Activated CD4-positive, alpha-beta T cell treated with anti-CD3 and anti-CD28 coated beads, Interleukin-2, amount 50 U/mL, for 4 hours (primary cell): ENCODE measurements at places on chromosomes 2 and 18.

DNA sequence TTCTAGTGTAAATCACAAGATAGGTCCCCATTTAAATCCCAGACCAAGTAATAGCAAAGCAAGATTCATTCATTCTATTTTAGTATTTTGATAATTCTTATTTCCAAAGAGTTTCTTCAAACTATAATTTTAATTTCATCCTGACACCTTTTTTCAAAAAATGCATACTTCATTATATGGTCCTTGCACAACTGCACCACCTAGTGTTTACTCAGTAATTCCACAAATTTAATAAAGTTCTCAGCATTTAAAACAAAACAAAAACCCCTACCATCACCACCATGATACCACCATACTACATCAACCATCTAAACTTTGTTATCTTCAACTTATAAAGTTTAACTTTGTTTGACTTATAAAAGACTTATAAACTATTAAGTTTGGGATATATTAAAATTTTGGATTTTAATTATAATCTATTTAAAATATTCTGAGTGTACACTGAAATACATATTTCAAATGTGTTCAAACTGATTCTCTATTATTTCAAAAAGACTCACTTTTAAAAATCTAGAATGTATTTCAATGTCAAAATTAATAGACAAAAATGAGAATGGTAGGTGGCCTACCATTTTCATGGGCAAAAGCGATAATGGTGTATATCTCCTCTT is 44.2 kb downstream of the WDPCP start:
- no peak for DNase-seq

DNA sequence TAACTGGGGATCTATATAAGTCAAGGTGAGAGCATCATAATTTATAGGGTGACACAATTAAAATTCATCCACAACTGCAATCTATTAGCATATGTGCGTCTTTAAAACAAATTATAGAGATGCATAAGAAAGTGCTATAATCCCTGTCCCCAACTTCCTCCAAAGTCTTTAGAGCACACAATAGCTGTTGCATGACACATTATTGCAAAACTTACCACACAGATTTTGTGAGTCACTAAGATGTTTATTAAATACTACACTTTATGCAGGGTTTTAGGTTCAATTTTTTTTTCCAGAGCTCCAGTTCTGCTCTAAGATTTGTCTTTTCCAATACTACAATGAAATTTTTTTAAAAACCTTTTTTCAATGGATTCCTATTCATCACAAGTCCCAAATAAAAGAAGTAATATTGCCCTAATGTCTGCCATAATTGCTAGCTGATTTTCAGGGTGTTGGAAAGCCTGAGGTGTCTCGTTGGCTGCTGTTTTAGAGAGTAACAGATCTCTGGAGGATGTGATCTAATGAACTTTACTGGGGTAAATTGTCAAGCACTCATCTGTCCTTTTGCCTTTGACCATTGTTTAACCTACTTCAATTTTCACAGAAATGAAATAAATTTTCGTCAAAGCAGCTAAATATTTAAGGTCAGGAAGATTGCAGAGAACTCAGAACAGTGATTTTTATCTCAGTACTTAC is 250.5 kb upstream of the NETO1 start:
- DNase-seq = no peak

GRCh38 chr2:240452462-240453256 is 17.2 kb downstream of the GPC1 start:
- DNase-seq = no peak

DNA sequence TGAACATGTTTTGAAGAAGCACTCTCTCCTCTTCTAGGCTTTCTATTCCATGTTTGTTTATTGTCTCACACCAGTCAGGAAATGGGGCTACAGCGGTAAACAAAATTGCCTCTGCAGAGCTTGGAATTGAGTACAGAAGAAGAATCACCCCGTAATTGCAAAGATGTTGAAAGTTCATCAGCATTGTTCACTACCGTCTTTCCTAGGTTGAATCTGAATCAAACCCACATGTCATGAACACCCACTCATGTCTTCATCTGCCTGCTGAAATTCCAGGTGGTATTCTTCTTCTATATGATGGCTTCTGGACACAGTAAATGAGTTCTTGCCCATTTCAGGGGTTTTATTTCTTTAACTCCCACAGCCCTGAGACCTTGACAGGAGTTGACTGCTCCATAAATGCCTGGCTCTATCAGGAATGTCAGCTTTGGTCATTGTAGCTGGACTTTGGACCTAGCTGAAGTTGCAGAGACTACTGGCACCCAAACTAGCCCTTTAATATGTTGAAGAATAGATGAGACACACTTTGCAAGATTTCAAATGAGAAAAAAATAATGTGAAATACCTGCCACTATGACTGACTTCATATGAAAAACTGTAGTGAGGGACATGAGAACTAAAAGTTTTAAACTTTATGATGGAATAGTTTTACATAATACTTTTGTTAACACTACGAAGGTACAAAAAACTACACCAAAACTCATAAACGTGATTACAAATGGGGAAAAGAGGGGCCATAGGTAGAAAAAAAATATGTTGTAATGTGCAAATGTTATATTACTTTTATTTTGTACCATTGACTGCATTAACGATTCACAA is 1235.3 kb upstream of the ZEB2 start:
- no peak for DNase-seq

- DNase-seq = no peak
These were observed 317.3 kb upstream of the THUMPD2 start for GRCh38 chr2:40096360-40096759.

DNA sequence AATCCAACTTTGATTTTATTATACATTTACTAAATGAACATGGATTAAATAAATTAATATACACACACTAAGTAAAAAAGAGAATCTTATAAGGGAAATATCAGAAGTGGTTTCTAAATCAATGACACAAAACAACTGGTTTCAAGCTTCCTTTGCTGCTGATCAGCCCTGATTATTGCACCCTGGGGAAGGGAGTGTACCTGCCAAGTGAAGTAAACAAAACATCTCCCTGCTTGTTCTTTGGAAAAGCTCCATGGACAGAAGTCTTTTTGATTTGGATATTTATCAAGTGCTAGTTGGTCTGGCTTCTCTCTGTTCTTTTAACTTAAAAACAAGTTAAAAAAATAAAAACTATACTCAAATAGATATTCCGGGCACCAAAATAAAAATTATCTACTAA is 190.1 kb downstream of the PDE11A start:
- DNase-seq = no peak
